Forelimb muscle (tissue), 1 donor: ENCODE measurements at places on chromosomes 4 and X. TPM values are rescaled to one million over a fixed set of nuclear protein-coding genes. Genes with fewer than 3 reads are reported as not detected.

Gene GPRASP1
- 10.4 TPM for polyA plus RNA-seq

Gene GPR50
- polyA plus RNA-seq = not detected

Gene TRIM2
- 19.2 TPM for polyA plus RNA-seq

Gene DBET
- polyA plus RNA-seq = not detected

Gene PNCK
- 6.2 TPM for polyA plus RNA-seq
